ENCODE measurements at places on chromosomes 12 and 14.

GRCh38 chr12:132523576-132524331 lies 33.8 kb downstream of the FBRSL1 start:
- peak; percentile 46 for DNase-seq

DNA sequence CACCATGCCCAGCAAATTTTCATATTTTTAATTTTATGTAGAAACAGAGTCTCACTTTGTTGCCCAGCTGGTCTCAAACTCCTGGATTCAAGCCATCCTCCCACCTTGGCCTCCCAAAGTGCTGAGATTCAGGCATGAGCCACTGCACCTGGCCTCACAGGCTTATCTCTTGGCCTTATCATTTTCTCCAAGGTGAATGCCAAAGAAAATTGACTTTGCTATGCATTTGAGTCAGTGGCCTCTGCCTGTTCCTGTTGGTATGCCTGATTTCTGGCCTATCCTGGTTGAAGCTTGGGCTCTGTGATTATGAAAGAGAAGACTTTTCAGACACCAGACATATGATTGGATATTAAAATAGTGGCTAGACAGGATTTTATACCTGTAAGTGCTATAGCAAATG lies 34.2 kb downstream of the MANSC1 start:
- DNase-seq, result no peak

- no peak for DNase-seq
These were observed 157.0 kb downstream of the FLRT2 start for GRCh38 chr14:85686908-85687307.

DNA sequence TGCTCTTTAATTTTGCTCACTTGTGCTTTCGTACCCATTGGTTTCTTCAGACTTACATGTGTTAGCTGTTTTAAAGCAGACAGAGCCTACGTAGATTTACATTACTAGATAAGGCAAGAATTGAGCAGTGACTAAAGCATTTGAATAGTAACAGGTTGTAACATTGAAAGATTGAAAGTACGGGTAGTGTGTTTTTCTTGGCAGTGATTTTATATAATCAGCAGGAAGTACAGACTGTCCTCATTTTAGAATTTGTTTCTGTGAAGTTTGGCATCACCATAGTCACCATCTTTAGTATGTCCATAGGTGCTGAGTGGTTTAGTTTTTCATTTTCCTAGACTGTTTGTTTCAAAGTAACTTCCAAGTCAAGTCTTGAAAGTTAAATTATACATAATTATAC lies 14.0 kb downstream of the RTRAF start:
- DNase-seq, result no peak

GRCh38 chr12:48985475-48985897 lies 7.4 kb downstream of the WNT1 start:
- no peak for DNase-seq

- no peak for DNase-seq
These were observed 206.9 kb downstream of the TMEM132D start for GRCh38 chr12:129696926-129697325.

- no peak for DNase-seq
These were observed 10.2 kb upstream of the ITGB7 start for GRCh38 chr12:53217051-53217930.

GRCh38 chr12:132507161-132507538 lies 17.2 kb downstream of the FBRSL1 start:
- no peak for DNase-seq

- peak; percentile 84 for DNase-seq
These were observed 89.3 kb downstream of the OSBPL8 start for GRCh38 chr12:76470028-76470939.

DNA sequence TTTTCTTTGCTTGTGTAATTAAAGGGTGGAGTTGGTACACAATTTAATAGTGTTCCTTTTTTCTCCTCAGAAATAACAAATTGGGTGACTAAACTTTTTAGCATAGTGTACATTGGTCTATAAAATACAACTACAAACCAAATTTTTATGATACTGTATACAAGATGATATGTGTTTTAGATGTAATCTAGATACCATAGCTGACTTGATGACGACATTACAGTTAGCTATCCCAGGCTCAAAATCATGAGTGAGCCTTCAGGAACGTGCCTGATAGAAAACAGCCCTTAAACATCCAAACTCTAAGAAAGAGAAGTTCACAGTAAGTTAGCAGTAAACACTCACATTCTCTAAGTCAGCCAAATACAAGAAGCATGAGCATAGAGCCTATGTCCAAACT lies 99.0 kb upstream of the SSTR1 start:
- DNase-seq, result peak; percentile 50

- no peak for DNase-seq
These were observed 59.5 kb upstream of the BBS10 start for GRCh38 chr12:76407710-76408109.

DNA sequence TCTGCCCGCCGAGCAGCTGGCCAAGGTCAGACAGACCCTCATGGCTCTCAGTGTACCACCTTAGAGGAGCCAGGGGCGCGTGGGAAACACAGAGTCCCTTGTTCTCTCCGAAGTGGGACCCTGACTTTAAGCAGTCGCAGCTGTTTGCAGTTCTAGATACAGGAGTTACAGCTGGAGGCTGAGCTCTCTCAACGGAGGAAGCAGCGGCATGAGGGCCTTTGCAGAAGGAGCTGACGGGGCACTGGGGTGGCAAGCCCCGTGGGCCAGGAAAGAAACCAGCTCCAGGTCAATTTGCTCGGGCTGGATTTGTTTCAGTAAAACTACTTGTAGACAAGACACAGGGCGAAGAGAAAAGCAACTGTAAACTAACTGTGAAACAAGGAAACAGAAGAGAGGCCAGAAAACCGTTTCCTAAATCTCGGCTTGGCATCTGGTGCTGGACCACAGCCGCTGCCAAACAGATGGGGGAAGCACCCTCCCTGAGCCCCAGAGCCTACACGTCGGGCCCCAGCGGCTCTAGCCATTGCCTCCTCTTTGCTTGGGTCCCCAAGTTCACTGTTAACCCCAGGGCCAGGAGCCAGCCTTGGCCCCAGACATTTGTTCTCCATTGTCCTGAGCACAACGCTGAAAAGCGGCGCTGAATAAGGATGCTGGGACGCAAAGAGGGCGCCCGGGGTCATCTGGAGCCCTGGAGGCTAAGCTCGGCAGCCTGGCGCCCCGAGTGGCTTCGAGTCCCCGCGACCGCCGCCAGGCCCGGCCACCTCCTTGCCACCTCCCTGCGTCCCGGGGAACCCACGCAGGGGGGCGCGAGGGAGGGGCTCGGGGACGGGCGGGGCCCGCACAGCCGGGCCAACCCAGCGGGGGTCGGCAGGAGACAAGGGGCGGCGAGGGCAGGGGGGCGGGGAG lies 914 bp upstream of the PACS2 start:
- DNase-seq, result peak; percentile 11

DNA sequence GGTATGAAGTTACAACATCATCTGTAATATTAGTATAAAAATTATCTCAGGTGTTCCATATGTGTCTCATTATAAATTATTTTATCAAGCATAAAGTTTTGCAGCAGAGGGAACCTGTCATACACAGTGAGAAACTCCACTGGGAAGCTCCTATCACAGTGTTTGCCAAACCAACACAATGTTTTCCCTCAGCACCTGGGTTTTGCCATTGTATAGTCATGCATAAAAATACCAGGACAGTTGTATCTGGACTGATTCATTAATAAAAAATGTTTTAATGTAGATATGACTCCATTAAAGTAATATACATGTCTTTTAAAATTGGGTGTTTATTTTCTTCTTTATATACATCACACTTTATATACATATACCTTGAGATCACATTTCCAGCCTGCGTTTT lies 56.6 kb downstream of the METTL25 start:
- no peak for DNase-seq

DNA sequence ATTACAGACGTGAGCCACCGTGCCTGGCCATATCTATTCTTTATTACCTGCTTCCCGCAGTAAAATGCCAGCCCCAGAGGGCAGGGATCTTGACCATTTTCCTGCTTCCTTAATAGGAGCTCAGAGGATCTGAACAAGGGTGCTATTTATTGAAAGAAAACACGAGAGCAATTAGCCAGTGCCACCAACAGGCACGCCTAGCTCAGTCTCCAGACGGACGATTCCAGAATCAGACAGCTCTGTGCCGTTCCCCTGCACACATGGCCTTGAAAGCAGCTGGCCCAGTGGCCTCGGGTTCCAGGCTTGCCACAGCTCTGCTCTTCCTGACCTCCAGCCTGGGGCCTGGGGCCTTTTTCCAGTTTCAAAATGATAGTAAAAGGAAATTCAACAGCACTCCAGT lies 135.2 kb upstream of the RFLNA start:
- no peak for DNase-seq

GRCh38 chr12:46205294-46205693 lies 63.5 kb downstream of the SLC38A1 start:
- DNase-seq, result no peak

- DNase-seq, result peak; percentile 66
These were observed 12.3 kb upstream of the PARP11 start for GRCh38 chr12:3885277-3886094.

- DNase-seq, result no peak
These were observed 17.3 kb upstream of the TIGAR start for GRCh38 chr12:4303750-4304149.

DNA sequence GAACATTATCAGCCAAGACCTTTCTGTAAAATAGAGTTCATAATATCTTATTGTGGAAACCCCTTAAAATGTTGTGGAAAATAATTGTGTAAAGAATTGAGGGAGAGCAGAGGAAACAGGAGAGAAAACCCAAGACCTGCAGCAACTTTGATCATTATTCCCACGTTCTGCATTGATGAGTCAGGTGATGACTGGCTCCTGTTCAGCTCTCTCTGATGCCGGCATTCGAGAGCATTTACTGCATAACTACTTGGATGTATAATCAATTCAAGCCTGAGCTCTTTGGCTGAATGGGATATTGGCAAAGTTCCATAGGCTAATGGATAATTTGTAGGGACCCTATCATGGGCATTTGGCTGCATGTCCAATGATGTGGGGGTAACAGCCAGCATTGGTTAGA lies 176.3 kb upstream of the ARID2 start:
- no peak for DNase-seq

- peak; percentile 79 for DNase-seq
These were observed 193.7 kb upstream of the LRIG3 start for GRCh38 chr12:59113831-59114615.

GRCh38 chr12:14619741-14620501 lies 52.2 kb upstream of the PLBD1 start:
- DNase-seq, result no peak

GRCh38 chr14:36852981-36853691 lies 191.5 kb downstream of the PAX9 start:
- peak; percentile 60 for DNase-seq

- no peak for DNase-seq
These were observed 123.5 kb downstream of the PTPRR start for GRCh38 chr12:70796989-70797388.

GRCh38 chr12:94150240-94151121 lies 2.1 kb downstream of the PLXNC1 start:
- no peak for DNase-seq

DNA sequence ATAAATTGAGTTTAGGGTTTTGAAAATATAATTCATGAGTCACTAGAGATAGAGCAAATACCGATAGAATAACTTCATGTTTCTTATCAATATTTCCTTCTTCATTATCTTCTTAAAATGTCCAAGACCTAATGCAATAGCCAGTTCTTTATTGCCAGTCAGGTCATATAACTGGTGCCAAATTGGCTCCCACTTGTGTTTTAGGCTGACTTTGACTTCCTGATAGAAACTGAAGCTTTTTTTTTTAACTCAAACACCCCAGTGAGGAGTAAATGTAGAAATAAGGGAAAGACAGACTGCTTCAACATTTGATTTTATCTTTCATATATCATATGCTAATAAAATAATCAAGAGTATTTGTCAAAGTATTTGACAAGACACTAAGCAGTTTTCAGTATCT lies 80.7 kb downstream of the ARMH4 start:
- no peak for DNase-seq

DNA sequence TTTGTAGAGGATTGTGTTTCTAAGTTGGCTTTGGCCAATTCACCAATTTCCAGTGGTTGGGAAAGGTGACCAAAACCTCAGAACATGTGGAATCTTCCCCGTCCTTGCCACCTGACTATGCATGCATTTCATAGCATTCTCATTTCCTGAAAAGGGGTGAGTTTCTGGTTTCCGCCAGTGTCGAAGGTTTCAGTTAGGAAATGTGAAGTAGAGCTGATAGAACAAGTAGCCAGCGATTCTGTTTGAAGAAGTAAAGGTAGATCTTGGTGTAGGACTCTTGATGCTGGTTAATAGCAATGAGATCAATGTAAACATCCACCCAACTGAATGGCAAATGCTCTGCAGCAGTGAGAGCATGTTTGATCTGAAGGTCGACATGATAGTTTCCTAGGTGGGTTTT lies 15.9 kb downstream of the SMOC1 start:
- DNase-seq, result no peak

DNA sequence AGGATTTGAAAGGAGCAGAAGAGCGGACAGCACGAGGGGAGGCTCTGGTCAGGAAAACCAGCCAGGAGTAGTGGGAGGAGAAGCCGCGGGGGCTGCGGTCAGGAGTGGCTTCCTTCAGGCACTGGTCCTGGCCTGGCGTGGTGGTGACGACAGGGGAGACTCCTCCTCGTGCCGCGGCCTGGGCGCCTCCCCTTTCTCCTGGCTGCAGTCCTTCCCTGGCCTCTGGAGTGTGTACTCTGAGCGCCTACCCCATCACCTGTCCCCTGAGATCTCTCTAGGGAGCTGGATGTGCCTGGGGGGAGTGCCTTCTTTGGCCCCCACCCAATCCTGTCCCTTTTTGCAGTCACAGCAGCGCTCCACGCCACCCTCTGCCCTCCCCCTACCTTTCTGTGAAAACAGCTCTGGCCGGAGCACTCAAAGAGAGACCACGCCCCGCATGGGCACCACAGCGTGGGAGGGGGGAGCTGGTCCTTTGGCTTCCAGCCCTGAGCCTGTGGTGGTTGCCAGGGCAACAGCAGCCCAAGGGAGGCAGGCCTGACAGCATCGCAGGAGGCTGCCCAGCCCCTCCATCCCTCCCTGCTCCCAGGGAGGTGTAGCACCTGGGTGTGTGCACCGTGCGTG lies 125.9 kb downstream of the CALM1 start:
- DNase-seq, result no peak

- DNase-seq, result no peak
These were observed 226.1 kb downstream of the CHST11 start for GRCh38 chr12:104682790-104683279.

GRCh38 chr14:106347291-106347778 lies 821.0 kb downstream of the TMEM121 start:
- DNase-seq, result no peak

DNA sequence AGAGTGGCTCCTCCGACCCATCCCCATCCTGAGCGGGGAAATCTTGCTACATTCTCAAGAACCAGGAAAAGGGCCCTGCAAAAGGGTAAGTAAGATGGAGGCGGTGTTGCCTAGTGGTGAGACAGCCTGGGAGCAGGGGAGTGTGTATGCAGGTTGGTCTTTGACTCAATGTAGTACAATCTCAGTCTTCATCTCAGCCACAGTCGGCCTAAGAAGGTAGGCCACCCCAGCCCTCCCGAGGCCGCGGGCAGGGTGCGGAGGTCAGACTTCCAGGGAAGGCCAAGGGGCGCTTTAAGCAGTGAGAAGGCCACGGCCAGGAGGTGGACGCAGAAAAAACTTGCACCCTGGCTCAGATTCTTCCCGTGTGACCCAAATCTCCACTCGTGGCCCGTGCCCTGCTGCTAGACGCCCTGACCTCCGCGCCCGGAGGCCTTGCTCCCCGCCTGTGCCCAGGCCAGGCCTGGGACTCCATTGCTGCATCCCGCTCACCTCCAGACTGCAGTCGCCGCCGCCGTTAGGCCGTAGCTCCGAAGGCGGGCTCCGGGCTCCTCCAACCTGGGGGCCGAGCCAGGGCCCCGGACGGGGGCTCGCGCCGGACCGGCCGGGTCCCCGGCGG lies 435 bp downstream of the FOXM1 start:
- DNase-seq, result peak; percentile 54

GRCh38 chr12:109773384-109774011 lies 59.7 kb downstream of the TRPV4 start:
- DNase-seq, result no peak

All from mesenchymal stem cell (in vitro differentiated cells and primary cell).